ENCODE measurements at places on chromosomes 12 and 14. TPM values are rescaled to one million over a fixed set of nuclear protein-coding genes. Genes with fewer than 3 reads are reported as not detected.

DNA sequence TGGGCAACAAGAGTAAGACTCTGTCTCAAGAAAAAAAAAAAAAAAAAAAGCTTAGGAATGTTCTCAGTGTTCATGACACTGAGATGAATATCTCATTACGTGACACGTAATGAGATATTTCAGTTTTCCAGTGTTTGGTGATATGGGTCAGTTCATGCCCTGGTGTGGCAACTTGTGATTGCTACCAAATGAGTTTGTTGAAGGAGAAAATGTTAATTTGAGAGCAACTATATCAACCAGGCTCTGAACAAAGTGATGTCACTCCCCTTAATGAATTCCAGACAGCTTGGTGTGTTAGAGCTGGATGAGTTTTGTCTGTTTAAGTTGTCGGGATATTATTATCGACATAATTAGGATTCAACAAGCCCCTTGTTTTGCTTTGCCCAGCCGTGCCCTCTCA, 211.7 kb downstream of the DPF3 start:
- no peaks in the 10 kb centered on the region for H3K36me3 ChIP-seq
- no peaks in the 10 kb centered on the region for H3K4me1 ChIP-seq
- H3K4me3 ChIP-seq, result no peak overlapping the region
- H3K27ac ChIP-seq, result no peak overlapping the region
- no peaks in the 10 kb centered on the region for H3K27me3 ChIP-seq

DNA sequence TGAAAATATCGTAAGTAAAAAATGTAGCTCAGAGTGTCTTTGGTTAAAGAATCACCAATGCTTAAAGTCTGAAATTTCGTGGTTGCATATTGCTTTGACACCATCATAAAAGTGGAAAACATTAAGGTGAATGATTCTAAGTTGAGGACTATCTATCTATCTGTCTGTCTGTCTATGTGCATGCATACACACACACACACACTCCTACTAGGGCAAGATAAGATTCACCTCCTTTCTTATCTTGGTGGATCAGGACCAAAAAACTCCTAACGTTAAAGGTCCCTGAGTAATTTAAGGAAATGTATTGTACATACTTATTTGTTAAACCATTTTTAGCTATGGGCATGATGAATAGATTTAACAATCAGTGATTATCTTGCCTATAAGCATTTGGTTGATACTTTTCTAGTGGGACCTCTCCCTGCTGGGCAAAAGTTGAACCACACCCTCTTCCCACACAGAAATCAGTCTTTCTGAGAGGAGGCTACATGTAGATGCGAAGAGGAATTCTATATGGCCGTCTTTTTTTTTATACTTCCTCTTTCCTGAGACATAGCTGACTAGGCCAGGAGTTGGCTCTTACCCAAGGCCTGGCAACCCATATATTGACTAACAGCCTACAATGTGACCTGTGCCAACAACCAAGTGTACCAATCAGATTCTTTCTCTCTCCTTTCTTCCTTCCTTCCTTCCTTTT, 19.3 kb upstream of the LLPH start:
- H3K4me3 ChIP-seq, result no peak overlapping the region
- H3K27ac ChIP-seq, result no peak overlapping the region
- no peaks in the 10 kb centered on the region for H3K27me3 ChIP-seq

DNA sequence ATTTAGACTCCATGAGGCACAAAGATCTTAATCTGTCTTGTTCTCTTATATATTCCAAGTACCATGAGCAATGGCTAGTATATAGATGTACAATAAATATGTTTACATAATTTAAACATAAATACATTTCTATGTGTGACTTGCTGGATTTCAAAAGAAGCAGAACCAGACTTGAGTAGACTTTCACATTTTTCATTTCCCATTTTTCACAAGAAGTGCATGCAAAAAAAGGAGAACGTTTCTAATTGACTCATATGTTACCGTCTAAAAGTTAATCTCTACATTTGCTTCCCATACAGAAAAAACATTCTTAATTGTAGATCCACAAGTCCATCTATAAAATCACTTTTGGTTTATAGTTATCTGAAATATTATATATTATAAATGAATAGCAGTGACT, 256.5 kb upstream of the USP15 start:
- peak overlapping the region; percentile 61 for H3K27ac ChIP-seq
- H3K4me1 ChIP-seq, result no peaks in the 10 kb centered on the region
- no peaks in the 10 kb centered on the region for H3K36me3 ChIP-seq

- H3K36me3 ChIP-seq, result no peaks in the 10 kb centered on the region
- DNase-seq, result no peak
- H3K4me3 ChIP-seq, result no peak overlapping the region
- no peaks in the 10 kb centered on the region for H3K27me3 ChIP-seq
- no peak overlapping the region for H3K27ac ChIP-seq
Measured at GRCh38 chr12:71492604-71493003, 53.0 kb downstream of the LGR5 start.

- no peak overlapping the region for H3K4me3 ChIP-seq
- H3K4me1 ChIP-seq, result no peaks in the 10 kb centered on the region
- no peaks in the 10 kb centered on the region for H3K27me3 ChIP-seq
- H3K27ac ChIP-seq, result no peak overlapping the region
- no peaks in the 10 kb centered on the region for H3K36me3 ChIP-seq
Measured at GRCh38 chr12:95131589-95132340, 58.3 kb upstream of the NR2C1 start.

DNA sequence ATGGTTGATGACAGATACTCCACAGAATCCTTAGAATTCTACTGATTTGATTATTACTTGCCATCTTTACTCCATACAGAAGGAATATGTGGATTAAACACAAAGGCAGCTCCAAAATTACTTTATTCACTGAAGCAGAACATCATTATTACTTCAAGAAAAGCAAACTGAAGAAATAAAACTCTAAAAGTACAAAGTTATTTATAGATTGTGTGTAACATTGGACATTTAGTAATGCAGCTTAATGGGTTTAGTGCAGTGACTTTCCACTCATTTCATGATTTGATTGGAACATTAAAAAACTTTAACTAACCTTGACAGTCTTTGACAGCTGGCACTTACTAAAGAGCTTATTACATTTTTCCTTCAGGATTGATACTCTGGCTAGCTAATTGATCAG, 59.0 kb upstream of the ATP2A2 start:
- no peaks in the 10 kb centered on the region for H3K36me3 ChIP-seq
- H3K27me3 ChIP-seq, result no peaks in the 10 kb centered on the region

DNA sequence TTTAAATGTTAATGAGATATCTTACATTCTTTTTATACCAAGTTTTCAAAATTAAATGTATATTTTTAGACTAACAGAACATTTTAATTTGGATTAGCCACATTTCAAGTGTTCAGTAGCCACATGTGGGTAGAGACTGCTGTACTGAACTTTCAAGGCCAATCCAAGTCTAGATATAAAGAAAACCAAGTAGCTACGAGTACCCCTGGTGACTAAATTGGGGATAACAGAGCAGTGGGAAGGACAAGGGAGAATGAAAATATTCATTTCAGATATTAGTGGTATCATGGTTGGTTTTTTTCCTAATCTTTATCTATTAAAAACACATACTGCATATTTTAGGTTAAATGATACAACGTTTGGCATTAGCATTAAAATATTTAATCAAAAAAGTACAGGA, 69.4 kb upstream of the RHOJ start:
- no peak for DNase-seq
- no peak overlapping the region for H3K4me3 ChIP-seq
- no peaks in the 10 kb centered on the region for H3K27me3 ChIP-seq
- H3K36me3 ChIP-seq, result no peaks in the 10 kb centered on the region
- no peaks in the 10 kb centered on the region for H3K4me1 ChIP-seq

The STXBP6 gene
- polyA plus RNA-seq, result 57.3 TPM

The BHLHE41 gene
- 6.8 TPM for polyA plus RNA-seq
